ENCODE measurements at places on chromosomes 2 and 18.

DNA sequence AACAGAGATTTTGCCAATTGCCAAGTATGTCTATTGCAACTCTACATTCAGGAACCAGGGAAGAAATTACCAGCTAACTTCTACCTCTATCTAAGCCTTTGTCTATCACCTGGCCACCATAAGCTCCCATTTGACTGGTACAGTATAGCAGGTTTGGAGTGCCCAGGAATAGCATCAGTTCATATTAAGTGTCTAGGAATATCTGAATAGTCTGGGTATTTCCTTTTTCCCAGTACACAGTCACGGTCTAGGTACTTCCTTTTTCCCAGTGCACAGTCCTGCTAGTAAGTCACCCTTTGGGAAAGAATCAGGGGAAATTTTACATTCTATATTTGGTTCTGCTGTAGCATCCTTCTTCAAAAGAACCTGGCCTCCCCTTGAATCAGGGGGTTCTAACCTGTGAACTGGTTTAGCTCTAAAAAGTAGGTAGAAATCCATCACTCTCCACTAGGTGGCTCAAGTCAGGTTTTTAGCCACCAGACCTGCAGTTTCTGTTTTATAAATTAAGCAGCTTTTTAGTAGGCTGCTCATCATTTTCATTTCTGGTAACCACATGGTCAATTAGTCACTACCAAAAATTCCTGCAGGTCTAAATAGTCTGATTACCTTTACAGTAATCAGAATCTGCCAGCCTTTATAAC lies 49.3 kb upstream of the DNAJC10 start:
- DNase-seq = no peak

DNA sequence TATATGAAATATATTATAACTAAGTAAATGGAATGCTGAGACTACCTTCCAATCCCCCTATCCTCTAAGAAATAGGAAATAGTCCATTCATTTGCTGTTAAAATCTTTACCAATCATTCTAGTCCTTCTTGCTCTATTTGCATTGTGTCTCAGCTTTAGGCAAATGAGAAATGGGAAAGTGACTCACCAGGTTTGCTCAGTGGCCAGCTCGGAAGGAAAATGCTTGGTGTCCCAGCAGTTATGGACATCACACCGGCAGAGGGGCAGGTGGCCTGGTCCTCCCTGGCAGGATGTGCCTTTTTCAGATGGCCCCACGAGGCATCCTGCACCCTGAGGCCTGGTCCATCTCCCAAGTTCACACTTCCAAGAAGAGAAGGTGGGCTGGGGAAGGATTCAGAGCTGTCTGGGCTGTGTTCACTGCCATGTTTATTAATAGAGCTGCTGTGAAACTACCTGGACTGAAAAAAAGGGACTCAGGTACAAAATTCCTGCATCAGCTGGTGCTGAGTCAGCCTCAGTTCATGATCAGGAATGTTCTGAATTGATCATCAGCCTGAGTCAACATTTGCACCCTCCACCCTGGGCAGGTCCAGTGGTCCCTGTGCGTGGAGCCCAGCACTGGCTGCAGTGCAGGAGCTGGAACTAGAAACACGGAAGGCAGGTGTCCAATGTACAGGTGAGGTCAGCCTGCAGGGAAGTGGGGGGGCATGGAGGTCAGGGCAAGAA lies 60.1 kb upstream of the ARL4C start:
- no peak for DNase-seq

DNA sequence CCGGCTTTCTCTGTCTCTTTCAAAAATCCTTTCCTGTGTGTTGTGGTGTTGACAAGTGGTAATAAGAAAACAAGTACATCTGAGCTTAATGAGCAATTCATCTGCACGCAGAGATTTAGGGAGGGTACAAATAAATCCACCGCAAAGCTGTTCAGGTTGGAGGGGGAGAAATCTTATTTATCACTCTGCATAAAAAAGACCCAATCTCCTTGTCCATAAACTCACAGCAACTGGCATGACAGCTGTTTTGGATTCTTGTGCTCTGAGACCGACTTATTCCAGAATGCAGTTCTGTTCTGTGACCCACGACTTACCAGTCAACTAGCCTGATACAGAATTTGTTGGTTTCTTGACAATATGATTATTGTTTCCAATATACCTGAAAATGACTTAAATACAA lies 380.1 kb downstream of the SOX11 start:
- DNase-seq = no peak

DNA sequence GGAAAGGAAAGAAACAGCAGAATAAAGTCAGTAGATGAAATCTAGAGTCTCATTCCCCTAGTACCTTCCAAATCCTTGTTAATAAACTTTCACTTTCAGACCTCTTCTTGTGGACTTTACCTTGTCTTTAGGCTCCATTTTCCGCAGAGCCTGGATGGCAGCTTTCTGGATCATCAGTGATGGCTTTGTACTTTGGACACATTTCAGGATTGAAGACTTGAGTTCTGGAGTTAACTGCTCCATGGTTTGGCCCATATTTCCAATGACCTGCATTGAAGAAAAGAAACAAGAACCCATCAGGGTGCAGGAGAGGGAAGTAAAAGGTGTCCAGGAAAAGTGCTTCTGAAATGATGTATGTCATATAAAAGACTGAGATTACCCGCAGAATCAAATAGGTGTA lies 14.4 kb downstream of the APOB start:
- DNase-seq = no peak

DNA sequence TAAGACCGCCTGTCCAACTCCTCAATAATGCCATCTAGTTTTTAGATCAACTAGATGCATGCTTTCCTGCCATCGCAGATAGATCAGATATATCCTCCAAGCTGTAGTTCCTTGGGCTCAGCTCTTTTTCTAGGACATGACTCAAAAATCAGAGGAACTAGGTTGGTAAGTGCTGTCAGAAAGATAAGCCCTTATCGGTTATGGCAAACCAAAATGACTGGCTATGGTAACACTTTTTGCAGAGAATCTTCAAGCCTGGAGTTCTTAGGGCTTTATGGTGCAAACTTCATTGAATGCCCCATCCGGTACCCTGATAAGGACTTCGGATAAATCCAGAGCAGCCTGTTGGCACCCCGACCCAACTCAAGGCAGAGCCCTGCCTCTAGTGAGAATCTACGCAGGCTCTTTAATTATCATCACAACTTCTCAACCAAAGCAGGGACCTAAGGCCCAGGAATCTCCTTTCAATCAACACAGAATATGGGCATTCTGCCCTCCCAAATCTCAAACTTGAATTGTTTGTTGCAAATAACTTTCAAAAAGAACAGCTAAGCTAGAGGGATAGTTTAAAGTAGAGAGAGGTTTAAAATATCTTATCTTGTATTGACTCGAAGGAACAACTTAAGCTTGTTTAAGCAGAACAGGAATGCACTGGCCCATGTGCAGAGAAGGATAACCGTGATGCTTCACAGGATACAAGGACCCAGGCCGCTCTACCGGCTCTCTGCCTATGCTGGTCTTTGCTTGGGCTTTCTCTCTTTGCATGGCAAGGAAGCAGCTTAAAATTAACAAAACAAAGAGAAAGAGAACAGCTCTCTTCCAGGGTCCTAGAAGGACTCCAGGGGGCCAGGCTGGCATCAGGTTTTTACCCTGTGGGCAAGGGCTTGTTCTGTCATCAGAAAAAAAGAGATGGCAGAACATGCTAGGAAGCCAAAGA lies 3.4 kb upstream of the CYP1B1 start:
- DNase-seq = no peak

- no peak for DNase-seq
Observed at GRCh38 chr2:47811668-47812067, 28.7 kb downstream of the MSH6 start.

DNA sequence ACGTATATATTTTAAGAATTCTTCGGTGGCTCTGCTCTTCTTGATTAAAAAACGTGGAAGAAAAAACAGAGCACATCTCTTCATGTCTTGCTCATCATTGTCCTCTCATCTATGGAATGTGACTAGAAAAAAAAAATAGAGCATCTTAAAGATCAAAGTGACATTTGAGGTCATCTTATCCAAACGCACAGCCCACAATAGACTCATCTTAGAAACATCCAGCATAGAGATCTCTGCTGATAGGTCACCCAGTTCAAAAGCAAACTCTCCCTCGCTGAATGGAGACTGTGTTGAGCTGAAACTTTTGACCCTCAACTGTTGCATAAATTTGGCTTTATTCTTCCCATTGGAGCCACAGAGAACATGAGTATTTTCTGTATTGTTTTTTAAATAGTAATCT lies 65.2 kb downstream of the CMPK2 start:
- DNase-seq = no peak

DNA sequence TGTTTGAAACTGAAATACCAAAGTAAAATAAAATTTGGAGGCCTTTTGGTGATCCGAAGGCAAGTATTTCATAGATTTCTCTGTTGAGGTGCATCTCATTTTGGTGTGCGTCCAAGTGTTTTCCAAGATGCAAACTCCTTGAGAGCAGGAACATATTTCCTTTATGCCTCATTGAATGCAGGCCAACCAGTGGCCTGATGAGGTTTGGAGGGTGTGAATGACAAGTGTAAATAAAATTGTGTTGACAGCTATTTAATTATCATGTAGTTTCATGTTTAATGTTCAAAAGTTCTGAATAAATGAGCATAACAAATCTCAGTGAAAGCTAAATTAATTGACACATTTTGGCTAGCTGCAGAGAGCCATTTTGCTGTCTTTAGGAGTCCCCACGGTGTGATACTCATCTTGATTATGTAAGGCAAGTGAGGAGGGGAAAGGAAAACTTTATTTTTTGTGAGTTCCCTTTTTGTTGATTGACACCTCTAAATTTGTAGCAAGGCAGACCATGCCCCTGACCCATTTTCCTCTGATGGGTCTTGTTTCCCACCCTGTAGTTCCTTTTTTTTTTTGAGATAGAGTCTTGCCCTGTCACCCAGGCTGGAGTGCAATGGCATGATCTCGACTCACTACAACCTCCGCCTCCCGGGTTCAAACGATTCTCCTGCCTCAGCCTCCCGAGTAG lies 6.3 kb upstream of the LTBP1 start:
- DNase-seq = no peak

GRCh38 chr18:13501543-13501887 lies 224.8 kb downstream of the FAM210A start:
- no peak for DNase-seq

All from right atrium auricular region (tissue), 2 donors.